ENCODE measurements at places on chromosomes 5 and 9.

- DNase-seq = peak; percentile 66
These were observed 242.3 kb upstream of the PTGER4 start for GRCh38 chr5:40437452-40437861.

DNA sequence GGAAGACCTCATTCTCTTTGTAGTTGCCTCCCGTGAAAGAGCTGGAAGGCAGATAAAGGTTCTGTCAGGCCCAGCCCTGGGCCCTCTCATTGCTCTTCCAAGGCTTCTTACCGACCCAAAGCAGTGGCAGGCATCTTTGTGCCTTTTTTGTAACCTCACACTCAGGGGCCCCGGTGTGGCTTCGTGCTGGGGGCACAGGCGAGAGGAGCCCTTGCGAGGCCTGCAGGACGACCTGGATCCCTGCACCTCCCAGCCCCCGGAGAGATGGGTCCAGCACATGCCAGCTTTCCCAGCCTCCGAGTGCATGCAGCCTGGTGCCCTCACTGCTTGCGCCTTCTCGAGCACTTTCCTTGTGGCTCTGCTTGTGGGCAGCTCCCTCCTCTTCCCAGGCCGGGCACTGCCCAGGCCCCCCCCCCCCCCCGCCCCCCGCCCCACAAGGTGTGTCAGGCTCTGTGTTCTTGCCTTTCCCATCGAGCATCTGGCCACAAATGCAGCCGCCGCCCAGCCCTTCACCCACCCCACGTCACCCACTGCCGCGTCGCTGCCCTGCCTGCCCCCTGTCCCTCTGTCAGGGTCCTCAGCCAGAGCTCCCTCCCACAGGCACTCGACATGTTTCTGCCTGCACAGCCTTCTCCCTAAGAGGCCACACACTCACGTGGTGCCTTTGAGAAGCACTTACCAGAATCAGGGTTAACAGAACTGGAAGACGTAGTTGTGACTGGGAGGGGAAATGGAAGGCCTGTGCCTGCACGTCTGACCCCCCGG, 63.7 kb upstream of the CACNA1B start:
- DNase-seq = no peak

- DNase-seq = peak; percentile 72
These were observed 8.0 kb downstream of the NTNG2 start for GRCh38 chr9:132169672-132170392.

DNA sequence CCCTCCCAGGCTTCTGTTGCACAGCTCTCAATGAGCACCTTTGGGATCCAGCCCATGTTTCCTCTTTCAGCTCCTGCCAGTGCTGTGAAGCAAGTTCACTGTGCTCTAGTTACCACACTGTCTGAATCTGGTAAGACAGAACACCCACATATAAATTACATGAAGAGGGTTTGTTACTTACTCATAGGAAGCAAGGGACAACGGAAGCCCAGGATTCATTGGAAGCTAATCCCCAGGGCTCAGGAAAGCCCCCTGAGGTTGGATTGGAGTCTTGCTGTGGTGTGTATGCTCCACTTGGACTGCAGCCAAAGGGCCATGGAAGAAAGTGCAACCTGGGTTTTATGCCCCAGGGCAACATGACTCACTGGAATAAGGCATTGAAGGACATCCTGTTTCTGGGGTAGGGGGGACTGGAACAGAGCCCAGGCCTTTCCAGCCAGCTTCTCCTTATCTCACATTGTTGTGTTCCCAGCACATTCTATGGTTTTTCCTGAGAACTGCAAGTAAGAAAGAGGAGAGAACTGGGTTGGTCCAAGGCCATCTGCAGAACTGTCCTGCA, 15.6 kb upstream of the CLK4 start:
- DNase-seq = no peak

GRCh38 chr5:126925482-126925881, 104.9 kb downstream of the MARCHF3 start:
- DNase-seq = no peak

DNA sequence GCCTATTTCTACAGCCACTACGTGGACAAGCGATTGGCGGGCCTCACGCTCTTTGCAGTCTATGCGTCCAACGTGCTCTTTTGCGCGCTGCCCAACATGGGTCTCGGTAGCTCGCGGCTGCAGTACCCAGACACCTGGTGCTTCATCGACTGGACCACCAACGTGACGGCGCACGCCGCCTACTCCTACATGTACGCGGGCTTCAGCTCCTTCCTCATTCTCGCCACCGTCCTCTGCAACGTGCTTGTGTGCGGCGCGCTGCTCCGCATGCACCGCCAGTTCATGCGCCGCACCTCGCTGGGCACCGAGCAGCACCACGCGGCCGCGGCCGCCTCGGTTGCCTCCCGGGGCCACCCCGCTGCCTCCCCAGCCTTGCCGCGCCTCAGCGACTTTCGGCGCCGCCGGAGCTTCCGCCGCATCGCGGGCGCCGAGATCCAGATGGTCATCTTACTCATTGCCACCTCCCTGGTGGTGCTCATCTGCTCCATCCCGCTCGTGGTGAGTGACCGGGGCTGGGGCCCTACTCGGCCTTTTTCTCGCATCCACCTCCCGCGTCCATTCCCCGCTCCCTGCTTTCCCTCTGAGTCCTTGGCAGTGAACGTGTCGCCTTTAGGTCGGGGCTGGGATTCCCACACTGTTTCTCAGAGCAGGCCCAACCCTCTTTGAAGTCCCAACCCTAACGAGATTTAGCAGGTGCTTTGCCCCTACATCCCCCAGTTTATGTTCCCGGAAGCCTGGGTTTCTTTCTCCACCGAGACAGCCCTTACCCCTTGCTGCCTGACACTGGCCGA, 1.8 kb downstream of the PTGER4 start:
- peak; percentile 60 for DNase-seq

- DNase-seq = peak; percentile 62
These were observed 501.5 kb downstream of the DMAC1 start for GRCh38 chr9:7298123-7298522.

DNA sequence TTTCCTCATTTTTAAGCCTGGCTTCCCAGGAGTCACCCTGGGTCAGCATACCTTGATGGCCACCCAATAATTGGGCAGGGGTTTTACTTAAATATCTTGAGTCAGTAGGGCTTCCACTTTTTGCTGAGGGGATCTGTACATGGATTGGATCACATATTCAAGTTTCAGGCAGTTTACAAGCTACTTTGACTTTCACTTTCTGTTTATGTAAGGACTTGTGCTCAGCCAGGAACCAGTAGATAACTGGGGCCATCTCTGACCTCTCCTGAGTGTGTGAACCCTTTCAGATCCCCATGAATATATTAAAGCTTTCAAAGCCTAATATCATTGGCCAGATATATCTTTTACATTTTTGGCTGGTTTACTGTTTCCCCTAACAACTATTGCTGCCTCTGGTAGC, 45.1 kb downstream of the SLCO6A1 start:
- DNase-seq = no peak

- no peak for DNase-seq
These were observed 1300.5 kb upstream of the DMAC1 start for GRCh38 chr9:9100070-9100469.

- DNase-seq = no peak
These were observed 633.1 kb upstream of the TYRP1 start for GRCh38 chr9:12060067-12060466.

DNA sequence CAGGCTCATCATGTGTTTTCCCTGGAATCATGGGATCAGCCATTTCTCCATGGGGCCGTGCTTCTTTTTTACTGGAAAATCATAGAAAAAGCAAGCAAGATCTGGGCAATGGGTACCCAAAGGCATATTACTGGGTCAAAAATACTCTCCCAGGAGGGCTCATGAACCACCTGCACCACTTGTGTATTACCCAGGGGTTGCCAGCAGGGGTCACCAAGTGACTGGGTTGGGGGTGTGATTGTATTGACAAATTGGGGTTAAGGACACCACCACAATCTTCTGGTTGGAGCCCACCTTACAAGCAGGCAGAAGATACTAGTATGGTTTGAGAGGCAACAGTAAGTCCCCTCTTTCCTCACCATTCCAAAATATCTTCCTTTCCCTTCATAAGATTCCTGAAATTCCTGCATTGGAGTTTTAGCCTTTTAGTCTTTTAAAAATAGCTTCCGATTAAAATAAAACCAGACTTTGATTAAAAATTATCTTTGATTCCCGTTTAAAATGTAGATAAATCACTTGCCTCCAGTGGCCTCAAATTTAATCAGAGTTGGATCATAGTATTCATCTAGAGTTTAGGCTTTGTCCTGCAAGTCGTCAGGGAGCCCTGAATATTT, 603.3 kb downstream of the KIF4B start:
- DNase-seq = peak; percentile 61

DNA sequence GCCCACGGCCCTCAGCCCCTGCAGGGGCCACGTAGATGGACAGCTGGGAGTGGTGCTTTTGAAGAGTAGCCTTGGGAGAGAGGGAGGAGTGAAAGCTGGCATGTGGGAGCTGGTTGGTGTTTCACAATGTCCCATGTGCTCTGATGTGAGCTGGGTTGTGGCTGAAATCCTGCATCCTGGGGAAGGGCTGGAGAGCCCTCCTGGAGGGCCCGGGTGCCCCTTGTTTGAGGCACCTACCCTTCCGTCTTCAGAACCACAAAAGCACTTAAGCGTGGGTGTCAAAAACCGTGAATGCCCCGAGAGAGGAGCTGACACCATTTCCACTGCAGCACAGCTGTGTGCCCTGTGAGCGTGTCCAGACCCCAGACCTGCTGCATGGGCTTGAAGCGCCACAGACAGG, 199.1 kb upstream of the ZNF618 start:
- DNase-seq = no peak

- no peak for DNase-seq
These were observed 16.9 kb downstream of the TMOD1 start for GRCh38 chr9:97518166-97518908.

DNA sequence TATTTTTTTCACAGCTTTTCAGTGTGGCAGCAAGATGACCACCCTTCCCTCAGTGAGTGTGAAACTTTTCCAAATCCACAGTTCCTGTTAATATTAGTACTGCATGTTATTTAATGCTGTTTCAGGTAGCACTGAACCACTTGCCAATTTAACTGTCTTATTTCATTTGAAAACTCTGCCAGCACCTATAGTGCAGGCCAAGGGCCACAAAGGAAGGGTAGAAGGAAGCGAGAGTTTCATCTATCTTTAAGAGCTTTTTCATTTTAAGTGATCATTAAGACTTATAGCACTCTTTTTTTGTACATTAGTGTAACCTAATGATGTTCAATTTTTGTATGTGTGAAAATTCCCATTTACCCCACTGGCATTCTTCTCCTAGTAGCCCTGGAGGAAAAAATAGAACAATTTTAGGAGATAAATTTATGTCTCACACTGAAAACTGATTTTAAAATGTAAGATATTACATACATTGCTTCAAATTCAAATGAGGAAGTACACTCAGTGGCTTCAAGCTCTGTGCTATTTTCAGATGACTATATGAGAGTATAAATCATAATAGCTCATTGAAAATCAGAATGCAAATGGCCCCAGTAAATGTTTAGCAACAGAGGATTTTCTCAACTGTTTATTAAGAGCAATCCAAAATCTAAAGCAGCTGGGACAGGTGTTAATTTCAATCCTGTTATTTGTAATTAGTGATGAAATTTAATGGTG, 820.5 kb downstream of the PTPRD start:
- no peak for DNase-seq

- no peak for DNase-seq
These were observed 465.3 kb upstream of the ARRDC3 start for GRCh38 chr5:91848453-91848852.

DNA sequence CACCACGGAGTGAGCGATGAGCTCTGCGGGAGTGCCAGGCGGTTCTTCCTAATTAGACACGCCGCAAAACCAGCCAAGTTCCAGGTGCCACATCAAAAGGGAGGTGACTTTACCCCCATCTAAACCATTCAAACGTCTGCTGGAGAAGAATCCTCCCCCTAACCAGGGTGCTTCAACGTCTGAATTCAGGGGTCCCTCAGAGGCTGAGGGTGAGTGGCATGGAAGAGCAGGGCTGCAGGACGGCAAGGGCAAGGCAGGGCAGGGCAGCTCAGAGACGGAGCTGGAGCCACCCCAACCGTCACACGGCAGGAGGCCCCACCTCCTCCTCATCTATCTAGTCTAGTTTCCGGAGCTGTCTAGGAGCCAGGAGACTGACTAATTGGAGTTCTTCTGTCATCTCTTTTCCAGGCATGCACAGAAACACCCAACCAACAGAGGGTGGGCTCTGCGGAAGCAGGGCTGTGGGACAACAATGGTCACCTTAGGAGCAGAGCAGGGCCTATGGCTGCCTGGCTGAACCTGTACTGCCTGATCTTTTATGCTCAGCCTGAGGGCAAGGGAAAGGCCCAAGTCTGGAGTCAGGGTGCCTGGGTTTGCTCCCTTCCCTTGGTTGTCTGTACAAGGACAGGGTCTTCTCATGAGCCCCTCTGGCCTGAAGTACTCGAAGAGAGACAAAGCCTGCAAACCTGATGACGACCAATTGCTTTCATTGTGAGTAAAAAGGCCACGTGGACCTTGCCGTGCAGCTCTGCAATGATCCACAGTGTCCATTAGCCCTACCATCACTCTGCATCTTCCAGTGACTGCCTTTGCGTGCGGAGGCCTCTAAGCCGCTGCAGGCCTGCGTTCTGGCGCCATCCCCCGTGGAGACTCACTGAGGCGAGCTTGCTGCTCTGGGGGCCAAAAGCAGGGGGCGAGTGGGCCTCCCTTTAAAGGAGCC, 81.0 kb upstream of the SLC25A51 start:
- DNase-seq = no peak

GRCh38 chr9:6852243-6852963, 94.6 kb downstream of the KDM4C start:
- DNase-seq = no peak

DNA sequence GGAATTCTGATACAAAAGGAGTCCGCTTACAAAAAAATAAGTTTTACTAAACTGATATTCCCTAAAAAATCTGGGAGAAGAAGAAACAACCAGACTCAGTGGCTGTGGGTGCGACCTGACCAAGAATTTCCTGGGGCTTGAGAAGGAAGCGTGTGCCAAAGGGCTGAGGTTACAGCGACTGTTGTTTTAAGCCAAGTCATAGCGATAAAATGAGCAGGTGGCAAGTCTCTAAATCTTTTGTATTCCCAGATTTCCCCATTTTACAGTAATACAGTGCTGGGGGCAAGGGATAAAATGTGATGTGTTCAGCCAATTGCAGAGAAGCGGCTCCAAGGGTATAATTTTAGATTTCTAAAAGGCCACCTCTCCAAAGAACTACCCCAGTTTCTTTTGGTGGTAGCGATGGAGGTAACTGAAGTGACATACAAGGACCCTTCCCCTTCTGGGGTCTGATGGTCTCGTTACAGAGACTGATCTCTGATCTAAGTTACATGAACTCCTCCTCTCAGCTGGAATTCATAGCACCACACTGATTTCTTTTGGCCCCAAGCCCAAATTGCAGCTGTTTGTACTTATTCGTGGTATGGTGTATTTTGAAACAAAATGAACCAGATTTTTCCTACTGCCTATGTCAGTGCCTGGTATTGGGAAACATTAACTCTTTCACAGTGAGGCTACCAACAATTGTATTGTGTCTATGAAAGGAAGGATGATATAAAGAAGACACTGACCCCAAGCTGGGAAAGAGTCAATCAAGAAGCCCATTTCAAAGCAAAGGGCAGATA, 41.6 kb downstream of the LPAR1 start:
- DNase-seq = no peak

Data from stimulated activated CD4-positive, alpha-beta T cell treated with anti-CD3 and anti-CD28 coated beads, Interleukin-15, amount 100 ng/mL, for 24 hours (primary cell).